ENCODE measurements at places on chromosomes 3 and 15. TPM values are rescaled to one million over a fixed set of nuclear protein-coding genes. Genes with fewer than 3 reads are reported as not detected.

- H3K36me3 ChIP-seq = no peaks in the 10 kb centered on the region
- H3K27me3 ChIP-seq = peaks cover 10% of the 10 kb centered on the region
- no peak overlapping the region for H3K27ac ChIP-seq
- H3K4me1 ChIP-seq = no peaks in the 10 kb centered on the region
- no peak overlapping the region for H3K4me3 ChIP-seq
These were observed 133.6 kb upstream of the ICE2 start for GRCh38 chr15:60612400-60613048.

- H3K4me3 ChIP-seq = no peak overlapping the region
- H3K4me1 ChIP-seq = no peaks in the 10 kb centered on the region
- H3K36me3 ChIP-seq = peaks cover 6% of the 10 kb centered on the region
- H3K27me3 ChIP-seq = no peaks in the 10 kb centered on the region
- H3K27ac ChIP-seq = no peak overlapping the region
These were observed 40.5 kb downstream of the ARMC8 start for GRCh38 chr3:138227650-138228049.

GRCh38 chr15:74964794-74965193 lies 8.2 kb upstream of the RPP25 start:
- DNase-seq = peak; percentile 21
- H3K27me3 ChIP-seq = peaks cover 2% of the 10 kb centered on the region
- no peak overlapping the region for H3K4me3 ChIP-seq
- no peaks in the 10 kb centered on the region for H3K4me1 ChIP-seq

GRCh38 chr3:124582621-124583395 lies 147.4 kb upstream of the UMPS start:
- DNase-seq = no peak
- H3K27ac ChIP-seq = no peak overlapping the region
- H3K4me3 ChIP-seq = no peak overlapping the region
- peaks cover 29% of the 10 kb centered on the region for H3K27me3 ChIP-seq

- no peaks in the 10 kb centered on the region for H3K4me1 ChIP-seq
- H3K27me3 ChIP-seq = no peaks in the 10 kb centered on the region
These were observed 198.8 kb upstream of the TTC14 start for GRCh38 chr3:180403156-180403555.

DNA sequence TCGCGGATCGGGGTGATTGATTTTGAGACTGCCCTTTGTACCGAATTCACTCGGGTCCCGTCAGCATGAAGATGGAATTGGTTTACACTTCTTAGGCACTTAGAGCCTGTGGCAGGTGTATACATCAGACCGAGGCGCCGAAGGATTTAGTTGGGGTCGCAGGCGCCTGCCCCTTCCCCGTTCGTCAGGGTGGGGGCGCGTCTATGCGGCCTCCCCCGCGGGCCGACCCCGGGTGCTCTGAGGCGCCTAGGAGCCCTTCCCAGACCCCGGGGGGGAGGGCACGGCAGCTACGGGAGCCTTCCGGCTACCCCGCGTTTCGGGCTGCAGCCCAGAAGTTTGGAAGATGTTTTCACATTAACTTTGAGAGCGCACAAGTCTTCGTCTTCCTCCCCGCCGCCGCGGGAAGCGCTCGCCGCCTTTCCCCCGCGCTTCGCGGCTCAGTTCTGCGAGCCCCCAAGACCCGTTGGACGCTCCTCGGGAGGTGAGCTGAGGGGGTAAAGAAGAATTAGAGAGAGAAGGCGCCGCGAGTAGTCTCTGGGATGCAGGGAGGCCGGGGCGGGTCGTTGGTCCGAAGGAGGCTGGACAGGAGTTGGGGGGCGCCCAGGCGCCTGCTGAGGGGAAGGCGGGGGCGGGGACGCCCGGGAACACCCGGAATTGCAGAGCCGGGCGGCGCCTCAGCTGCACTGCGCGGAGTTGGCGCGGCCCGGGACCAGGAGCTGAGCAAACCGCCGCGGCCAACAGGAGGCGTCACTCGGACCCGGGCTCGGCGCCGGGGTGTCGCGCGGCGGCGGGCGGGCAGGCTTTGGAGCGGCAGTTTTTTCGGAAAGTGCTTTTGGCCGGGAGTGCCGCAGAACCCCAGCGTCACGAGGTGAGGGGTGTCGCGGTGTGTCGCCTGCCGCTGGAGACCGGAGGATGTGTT lies 780 bp downstream of the TIPARP start:
- H3K27me3 ChIP-seq = no peaks in the 10 kb centered on the region
- peaks cover 2% of the 10 kb centered on the region for H3K4me1 ChIP-seq
- peak; percentile 56 for DNase-seq
- H3K4me3 ChIP-seq = peak overlapping the region; percentile 79

Gene IQGAP1
- total RNA-seq = 160 TPM

DNA sequence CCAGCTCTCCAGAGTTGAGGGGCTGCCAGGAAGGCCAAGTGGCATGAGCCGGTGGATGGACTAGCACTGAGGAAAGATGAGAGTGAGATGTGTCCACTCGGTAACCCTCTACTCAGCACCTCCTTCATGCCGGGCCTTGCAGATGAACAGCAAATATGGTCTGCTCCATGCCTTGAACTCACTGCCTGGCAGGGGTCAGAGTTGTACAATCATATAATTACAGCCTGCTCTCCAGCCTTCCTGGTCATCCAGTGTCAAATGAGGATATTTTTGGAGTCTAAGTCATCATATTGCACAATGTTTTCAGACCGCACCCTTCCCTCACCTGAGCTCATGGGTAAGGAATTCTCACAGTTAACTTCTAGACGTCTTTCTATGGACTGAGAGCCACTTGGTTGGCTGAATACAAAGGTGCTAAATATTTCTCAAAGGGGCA lies 4.9 kb downstream of the MGLL start:
- peak overlapping the region; percentile 76 for H3K27ac ChIP-seq
- no peak overlapping the region for H3K4me3 ChIP-seq
- H3K4me1 ChIP-seq = peaks cover 26% of the 10 kb centered on the region
- peaks cover 24% of the 10 kb centered on the region for H3K36me3 ChIP-seq
- DNase-seq = peak; percentile 78

DNA sequence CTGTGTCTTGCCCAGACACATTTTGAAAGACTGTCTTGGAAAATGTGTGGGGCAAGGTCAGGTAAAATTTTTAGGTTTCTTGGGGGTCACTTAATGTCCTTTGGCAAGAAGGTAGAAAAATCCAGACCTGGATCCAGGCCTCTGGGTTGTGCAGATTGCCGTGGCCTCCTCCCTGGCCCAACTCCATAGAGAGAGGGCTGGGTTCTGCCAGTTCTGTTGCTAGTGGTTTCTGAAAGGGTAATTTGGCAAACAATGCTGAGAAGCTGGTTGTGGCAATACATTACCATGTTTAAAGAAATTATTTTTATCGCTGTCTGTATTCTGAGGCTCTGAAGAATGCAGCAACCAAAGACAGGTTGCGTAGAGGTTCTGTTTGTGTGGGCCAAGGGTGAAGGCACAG lies 20.2 kb upstream of the TMEM158 start:
- no peak for DNase-seq
- no peak overlapping the region for H3K27ac ChIP-seq
- H3K36me3 ChIP-seq = no peaks in the 10 kb centered on the region
- no peaks in the 10 kb centered on the region for H3K4me1 ChIP-seq
- no peaks in the 10 kb centered on the region for H3K27me3 ChIP-seq

- H3K27me3 ChIP-seq = no peaks in the 10 kb centered on the region
- DNase-seq = peak; percentile 79
- no peak overlapping the region for H3K27ac ChIP-seq
- H3K4me1 ChIP-seq = peaks cover 15% of the 10 kb centered on the region
- no peak overlapping the region for H3K4me3 ChIP-seq
These were observed 2.6 kb upstream of the CEMIP start for GRCh38 chr15:80776420-80777045.

Gene GHSR
- not detected for total RNA-seq

DNA sequence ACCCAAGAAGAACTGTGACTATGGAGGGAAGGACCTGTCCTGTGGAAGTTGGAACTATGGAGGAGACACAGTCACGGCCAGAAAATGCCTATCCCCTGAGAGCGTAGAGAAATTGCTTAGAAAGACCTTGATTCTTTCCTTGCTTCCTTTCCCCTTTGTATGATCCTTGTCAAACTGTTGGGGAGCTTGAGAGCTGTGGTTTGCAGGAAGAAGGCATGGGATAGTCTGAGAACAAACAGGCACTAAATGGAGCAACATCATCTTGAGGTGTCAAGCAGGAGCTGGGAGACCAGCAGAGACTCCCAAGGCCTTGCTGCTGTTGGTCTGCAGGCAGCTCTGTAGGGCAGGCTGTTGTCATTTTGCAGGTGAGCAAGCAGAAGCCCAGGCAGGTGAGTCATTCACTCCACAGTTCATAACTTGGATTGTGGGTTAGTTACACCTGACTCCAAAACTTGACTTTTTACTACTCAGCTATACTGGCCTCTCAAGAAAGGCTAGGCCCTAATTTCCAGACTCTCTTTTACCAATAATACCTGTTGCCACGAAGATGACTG lies 298.9 kb downstream of the LRTM1 start:
- no peaks in the 10 kb centered on the region for H3K36me3 ChIP-seq
- H3K4me3 ChIP-seq = no peak overlapping the region
- no peak overlapping the region for H3K27ac ChIP-seq
- H3K27me3 ChIP-seq = no peaks in the 10 kb centered on the region

DNA sequence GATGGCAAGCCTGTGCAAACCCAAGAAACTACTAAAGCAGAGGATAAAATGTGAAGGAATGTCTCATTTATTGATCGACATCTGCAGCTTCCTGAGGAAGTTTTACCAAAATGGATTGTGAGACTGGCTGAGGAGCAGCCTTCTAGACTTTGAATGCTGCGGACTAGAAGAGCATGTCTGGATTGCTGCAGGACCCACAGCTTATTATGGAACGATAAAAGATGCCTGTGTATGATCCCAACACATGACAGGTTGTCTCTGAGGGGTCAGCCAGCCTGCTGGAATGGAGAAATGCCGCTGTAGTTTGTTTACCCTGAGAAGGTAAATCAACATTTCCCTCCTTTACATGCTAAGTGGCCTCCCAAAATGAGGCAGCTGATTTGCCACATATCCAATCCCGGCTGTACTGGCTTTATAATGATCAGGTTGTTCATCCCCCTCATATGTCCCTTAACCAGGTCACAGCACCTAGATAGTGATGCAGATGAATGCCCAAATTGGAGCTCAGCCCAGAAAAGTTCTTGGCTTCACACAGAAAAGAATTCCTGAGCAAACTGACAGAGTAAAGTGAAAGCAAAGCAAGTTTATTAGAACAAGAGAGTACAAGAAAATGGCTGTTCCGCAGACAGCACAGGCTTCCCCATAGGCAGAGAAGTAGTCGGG lies 63.9 kb downstream of the IL12A start:
- peaks cover 2% of the 10 kb centered on the region for H3K27me3 ChIP-seq
- no peak overlapping the region for H3K27ac ChIP-seq
- no peaks in the 10 kb centered on the region for H3K4me1 ChIP-seq

GRCh38 chr15:52558196-52558595 lies 10.6 kb downstream of the ARPP19 start:
- H3K4me3 ChIP-seq = no peak overlapping the region
- H3K4me1 ChIP-seq = peaks cover 4% of the 10 kb centered on the region
- no peaks in the 10 kb centered on the region for H3K36me3 ChIP-seq
- DNase-seq = peak; percentile 65

Gene LMAN1L
- total RNA-seq = not detected

GRCh38 chr3:5221701-5222100 lies 34.2 kb downstream of the EDEM1 start:
- H3K4me3 ChIP-seq = no peak overlapping the region
- peaks cover 2% of the 10 kb centered on the region for H3K4me1 ChIP-seq
- no peak for DNase-seq

GRCh38 chr15:33860754-33861153 lies 107.5 kb upstream of the CHRM5 start:
- H3K36me3 ChIP-seq = no peaks in the 10 kb centered on the region
- no peak overlapping the region for H3K4me3 ChIP-seq
- peak; percentile 74 for DNase-seq
- no peaks in the 10 kb centered on the region for H3K4me1 ChIP-seq
- H3K27me3 ChIP-seq = no peaks in the 10 kb centered on the region
- H3K27ac ChIP-seq = no peak overlapping the region

Gene ISG20
- total RNA-seq = 3.0 TPM

Gene DNAH1
- 1.8 TPM for total RNA-seq

GRCh38 chr3:30614373-30614772 lies 8.0 kb downstream of the TGFBR2 start:
- H3K36me3 ChIP-seq = no peaks in the 10 kb centered on the region
- peaks cover 12% of the 10 kb centered on the region for H3K4me1 ChIP-seq
- no peak overlapping the region for H3K4me3 ChIP-seq
- H3K27ac ChIP-seq = no peak overlapping the region
